ENCODE measurements at places on chromosomes 11 and 22. TPM values are rescaled to one million over a fixed set of nuclear protein-coding genes. Genes with fewer than 3 reads are reported as not detected.

DNA sequence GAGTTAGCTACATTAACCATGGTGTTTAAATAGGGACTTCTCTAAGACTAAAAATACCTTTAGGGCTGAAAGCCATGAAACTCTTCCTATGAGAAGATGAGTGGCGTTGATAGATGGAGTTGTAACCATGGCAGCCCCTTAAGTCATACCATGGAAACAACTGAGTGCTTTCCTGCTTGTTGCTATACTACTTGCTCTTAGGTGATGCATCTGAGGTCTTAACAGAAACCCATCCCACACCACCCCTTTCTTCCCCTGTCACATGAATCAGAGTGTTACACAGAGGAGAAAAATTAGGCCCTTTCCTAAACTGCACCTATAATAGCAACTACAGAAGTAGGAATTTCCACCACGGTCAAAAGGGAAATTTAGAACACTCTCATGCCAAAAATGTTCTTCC is 64.3 kb upstream of the ZC3H12C start:
- H3K36me3 ChIP-seq = no peaks in the 10 kb centered on the region
- no peak overlapping the region for H3K4me3 ChIP-seq
- no peak for DNase-seq
- H3K27ac ChIP-seq = no peak overlapping the region
- H3K27me3 ChIP-seq = no peaks in the 10 kb centered on the region

- no peaks in the 10 kb centered on the region for H3K36me3 ChIP-seq
- H3K4me3 ChIP-seq = no peak overlapping the region
- no peak overlapping the region for H3K27ac ChIP-seq
- H3K27me3 ChIP-seq = no peaks in the 10 kb centered on the region
- peaks cover 23% of the 10 kb centered on the region for H3K4me1 ChIP-seq
- no peak for DNase-seq
These were observed 64.6 kb upstream of the POU2AF1 start for GRCh38 chr11:111443640-111444039.

GRCh38 chr11:112627588-112628045 is 333.6 kb upstream of the NCAM1 start:
- H3K27me3 ChIP-seq = 0 out of 2 replicates have a peak, but pooled peaks cover 3% of the 10 kb centered on the region
- H3K4me3 ChIP-seq = no peak overlapping the region
- no peak for DNase-seq
- no peak overlapping the region for H3K27ac ChIP-seq

DNA sequence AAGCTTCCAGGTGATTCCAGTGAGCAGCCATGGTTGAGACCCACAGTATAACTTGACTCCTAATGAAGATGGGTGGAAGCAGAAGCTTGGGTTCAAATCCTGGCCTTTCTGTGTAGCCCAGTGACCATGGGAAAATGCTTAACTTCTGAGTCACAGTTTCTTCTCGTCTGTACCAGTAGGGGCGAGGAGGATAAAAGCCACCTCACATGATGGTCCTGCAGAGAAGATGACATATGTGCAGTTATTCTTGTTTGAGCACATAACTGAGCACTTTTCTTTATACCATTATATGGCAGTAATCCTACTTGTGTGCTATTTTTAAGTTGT is 4.9 kb downstream of the TMEM109 start:
- no peak overlapping the region for H3K27ac ChIP-seq
- peaks cover 35% of the 10 kb centered on the region for H3K4me1 ChIP-seq
- H3K4me3 ChIP-seq = no peak overlapping the region
- peaks cover 14% of the 10 kb centered on the region for H3K36me3 ChIP-seq
- H3K27me3 ChIP-seq = no peaks in the 10 kb centered on the region

FGF19 gene
- 18.6 TPM for total RNA-seq

DNA sequence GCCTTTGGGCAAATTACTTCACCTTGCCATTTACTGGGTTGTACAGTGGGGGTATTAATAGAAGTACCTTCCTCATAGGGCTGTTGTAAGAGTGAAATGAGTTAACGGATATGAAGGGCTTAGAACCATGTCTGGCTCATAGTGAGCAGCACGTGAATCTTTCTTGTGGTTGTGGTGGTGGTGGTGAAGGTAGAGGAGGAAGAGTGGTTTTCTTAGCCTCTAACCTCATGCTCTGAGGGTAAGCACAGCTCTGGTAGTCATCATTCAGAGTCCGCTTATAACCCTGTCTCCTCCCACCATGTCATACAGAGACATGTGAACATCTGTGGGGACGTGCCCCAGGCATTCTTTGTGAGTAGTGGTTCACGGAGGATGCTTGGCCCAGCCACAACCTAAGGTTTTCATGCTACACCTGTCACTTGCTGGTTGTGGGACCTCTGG is 43.6 kb downstream of the TEAD1 start:
- peaks cover 89% of the 10 kb centered on the region for H3K4me1 ChIP-seq
- H3K36me3 ChIP-seq = no peaks in the 10 kb centered on the region

OR4C6 gene
- not detected for total RNA-seq

DNA sequence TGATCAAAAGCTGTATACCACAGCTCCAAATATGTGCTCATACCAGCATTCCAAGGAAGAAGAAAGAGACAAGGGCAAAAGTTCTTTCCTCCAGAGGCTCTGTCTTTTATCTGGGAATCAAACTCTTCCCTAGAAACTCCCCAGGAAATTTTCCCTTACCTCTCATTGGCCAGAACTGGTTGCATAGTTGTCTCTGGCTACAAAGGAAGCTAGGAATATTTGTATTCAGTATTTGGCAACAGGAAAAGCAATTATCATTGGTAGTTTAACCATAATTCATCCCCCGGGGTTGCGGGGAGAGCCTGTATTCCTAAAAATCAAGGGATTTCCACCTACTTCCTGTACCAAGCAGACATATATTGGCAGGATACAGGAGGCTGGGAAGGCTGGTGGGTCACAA is 10.5 kb upstream of the ZFTA start:
- no peak overlapping the region for H3K4me3 ChIP-seq
- DNase-seq = no peak
- H3K36me3 ChIP-seq = no peaks in the 10 kb centered on the region
- no peak overlapping the region for H3K27ac ChIP-seq

DGCR2 gene
- 56.8 TPM for total RNA-seq

KLHL35 gene
- total RNA-seq = 0.22 TPM

TSSK2 gene
- not detected for total RNA-seq

DNA sequence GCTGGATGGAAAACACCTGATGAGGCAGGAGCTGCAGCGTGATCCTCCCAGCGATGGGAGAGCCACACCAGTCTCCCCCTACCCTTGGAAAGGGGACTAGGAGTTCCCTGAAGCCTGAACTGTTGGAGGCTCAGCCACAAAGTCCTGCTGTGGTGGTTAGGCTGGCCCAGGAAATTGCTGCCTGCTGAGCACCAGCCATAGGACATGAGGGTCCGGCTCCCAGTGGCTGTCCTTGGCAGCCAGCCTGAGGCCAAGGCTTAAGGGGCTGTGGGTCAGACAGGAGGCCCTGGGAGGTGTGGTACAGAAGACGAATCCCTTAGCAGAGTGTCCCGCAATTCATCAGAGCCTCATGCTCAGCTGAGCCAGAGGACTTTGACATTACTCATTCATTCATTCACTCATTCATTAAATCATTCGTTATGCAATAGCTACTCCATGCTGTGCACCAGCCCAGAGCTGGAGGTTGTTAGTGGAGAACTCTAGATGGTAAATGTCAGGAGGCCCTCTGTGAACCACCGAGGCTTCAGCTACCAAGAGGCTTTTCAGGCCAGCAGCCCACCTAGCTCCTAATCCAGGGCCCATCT is 14.4 kb upstream of the SEC14L4 start:
- no peak overlapping the region for H3K27ac ChIP-seq
- no peaks in the 10 kb centered on the region for H3K36me3 ChIP-seq
- H3K4me1 ChIP-seq = no peaks in the 10 kb centered on the region
- H3K4me3 ChIP-seq = no peak overlapping the region
- DNase-seq = no peak

KREMEN1 gene
- total RNA-seq = 4.1 TPM

ZP1 gene
- total RNA-seq = not detected

VSTM5 gene
- total RNA-seq = 0.27 TPM

DNA sequence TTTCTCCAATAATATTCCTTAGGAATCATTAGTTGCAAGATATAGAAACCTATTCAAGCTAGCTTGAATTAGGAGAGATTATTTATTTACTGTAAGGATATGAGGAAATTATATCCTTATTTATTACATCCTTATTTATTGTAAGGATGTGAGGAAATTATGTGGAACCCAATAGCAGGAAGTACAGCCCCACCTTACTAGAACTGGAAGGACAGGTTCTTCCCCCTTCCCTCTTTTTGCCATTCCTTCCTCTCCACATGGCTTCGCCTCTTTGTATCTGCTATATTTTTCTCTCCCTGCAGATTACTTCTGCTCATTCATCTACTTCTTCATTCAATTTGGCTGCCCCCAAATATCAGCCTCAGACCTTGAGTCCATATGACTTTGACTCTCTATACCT is 49.5 kb upstream of the B3GNT6 start:
- H3K27ac ChIP-seq = no peak overlapping the region
- DNase-seq = no peak
- no peak overlapping the region for H3K4me3 ChIP-seq
- H3K4me1 ChIP-seq = peaks cover 5% of the 10 kb centered on the region
- H3K27me3 ChIP-seq = no peaks in the 10 kb centered on the region

DNA sequence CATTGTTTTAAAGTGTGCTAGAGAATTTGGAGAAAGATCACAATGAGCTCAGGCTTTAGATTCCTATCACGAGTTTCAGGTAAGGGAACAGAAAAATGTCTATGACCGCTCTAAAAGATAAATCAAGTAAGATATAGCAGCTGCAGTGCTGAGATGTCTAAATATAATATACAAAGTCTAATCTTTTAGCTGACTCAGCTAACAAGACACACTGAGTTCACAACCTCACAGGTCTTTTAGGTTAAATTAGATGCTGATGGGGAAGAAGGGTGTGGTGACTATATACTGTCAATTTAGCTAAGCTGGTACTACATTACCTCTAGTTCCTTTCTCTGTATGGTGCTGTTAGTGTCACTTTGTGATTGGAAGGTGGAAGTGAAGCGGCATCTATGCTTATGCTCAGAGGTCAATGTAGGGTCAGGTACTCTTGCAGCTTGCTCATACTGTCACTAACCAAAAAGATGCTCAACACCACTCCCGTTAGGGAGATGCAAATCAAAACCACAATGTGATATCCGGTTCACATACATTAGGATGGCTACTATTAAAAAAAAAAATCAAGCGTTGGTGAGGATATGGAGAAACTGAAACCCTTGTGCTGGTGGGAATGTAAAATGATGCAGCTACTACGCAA is 283.5 kb downstream of the SWAP70 start:
- H3K4me3 ChIP-seq = no peak overlapping the region
- no peaks in the 10 kb centered on the region for H3K27me3 ChIP-seq
- H3K36me3 ChIP-seq = peaks cover 18% of the 10 kb centered on the region
- H3K27ac ChIP-seq = no peak overlapping the region

DNA sequence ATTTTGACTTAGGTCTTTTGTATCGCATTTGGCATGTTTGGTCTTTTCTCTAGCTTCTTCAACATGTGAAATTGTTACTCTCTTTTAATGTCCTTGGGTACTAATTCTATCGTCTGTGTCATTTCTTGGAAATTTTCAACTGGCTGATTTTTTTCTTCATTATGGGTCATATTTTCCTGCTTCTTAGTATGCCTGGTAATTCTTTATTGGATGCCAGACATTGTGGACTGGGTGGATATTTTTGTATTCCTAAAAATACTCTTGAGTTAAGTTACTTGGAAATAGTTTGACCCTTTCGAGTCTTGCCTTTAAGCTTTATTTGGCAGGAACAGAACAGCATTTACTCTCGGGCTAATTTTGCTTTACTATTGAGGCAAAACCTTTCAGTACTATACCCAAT is 140.1 kb downstream of the ETS1 start:
- no peaks in the 10 kb centered on the region for H3K4me1 ChIP-seq
- DNase-seq = no peak
- no peaks in the 10 kb centered on the region for H3K36me3 ChIP-seq
- no peaks in the 10 kb centered on the region for H3K27me3 ChIP-seq
- H3K27ac ChIP-seq = no peak overlapping the region

GRCh38 chr11:44852159-44852747 is 98.4 kb downstream of the TP53I11 start:
- peaks cover 40% of the 10 kb centered on the region for H3K4me1 ChIP-seq
- DNase-seq = no peak
- no peak overlapping the region for H3K4me3 ChIP-seq
- H3K27ac ChIP-seq = no peak overlapping the region
- H3K27me3 ChIP-seq = peaks cover 2% of the 10 kb centered on the region

DNA sequence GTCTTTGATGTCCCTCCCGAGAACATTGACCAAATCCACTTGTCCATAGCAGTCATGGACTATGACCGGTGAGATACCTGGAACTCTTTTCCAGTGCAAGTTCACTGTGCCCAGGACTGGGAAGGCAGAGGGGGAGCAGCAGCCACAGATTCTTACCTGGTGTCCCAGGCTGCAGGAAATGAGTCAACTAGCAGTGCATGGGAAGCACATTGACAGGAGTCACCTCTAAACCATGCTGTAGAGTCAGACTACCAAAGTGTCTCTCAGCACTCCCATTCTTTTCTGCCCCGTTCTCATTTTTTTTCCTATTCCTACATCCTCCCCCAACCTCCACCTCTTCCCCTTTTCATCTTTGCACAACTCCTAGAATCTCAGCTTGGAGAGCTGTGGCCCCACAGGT is 67.2 kb upstream of the OLFML1 start:
- no peaks in the 10 kb centered on the region for H3K36me3 ChIP-seq
- H3K4me1 ChIP-seq = peaks cover 37% of the 10 kb centered on the region
- no peak overlapping the region for H3K27ac ChIP-seq
- DNase-seq = no peak
- H3K27me3 ChIP-seq = no peaks in the 10 kb centered on the region

- H3K4me1 ChIP-seq = peaks cover 13% of the 10 kb centered on the region
- H3K27ac ChIP-seq = no peak overlapping the region
- no peaks in the 10 kb centered on the region for H3K36me3 ChIP-seq
- H3K27me3 ChIP-seq = peaks cover 93% of the 10 kb centered on the region
These were observed 3.7 kb downstream of the KCNK4 start for GRCh38 chr11:64294774-64295173.

GRCh38 chr22:30979932-30980331 is 10.9 kb downstream of the TUG1 start:
- H3K4me3 ChIP-seq = no peak overlapping the region
- peaks cover 4% of the 10 kb centered on the region for H3K4me1 ChIP-seq
- peaks cover 52% of the 10 kb centered on the region for H3K36me3 ChIP-seq
- DNase-seq = no peak
- peaks cover 6% of the 10 kb centered on the region for H3K27me3 ChIP-seq

DNA sequence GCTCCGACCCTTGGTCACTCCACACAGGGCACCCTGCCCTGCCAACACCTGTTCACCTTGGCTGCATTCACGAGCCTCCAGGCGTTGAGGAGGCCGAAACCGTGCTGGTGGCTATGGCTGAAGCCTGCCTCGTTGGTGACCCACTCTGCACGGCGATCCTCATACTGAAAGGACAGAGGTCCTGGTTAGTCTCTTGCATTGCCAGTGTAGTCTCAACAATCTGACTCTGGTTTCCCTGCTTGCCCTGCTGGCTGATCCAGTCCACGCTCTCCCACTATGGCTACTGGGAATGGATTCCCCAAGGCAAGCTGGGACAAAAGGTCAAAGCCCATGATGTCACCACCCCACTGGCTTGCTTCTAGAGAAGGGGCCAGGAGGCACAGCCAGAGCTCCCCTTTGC is 12.9 kb downstream of the PCSK7 start:
- H3K27me3 ChIP-seq = no peaks in the 10 kb centered on the region
- H3K27ac ChIP-seq = no peak overlapping the region
- no peak for DNase-seq
- H3K36me3 ChIP-seq = peaks cover 14% of the 10 kb centered on the region
- H3K4me1 ChIP-seq = peaks cover 3% of the 10 kb centered on the region
- no peak overlapping the region for H3K4me3 ChIP-seq

GRCh38 chr11:78256962-78257361 is 68.2 kb downstream of the USP35 start:
- no peaks in the 10 kb centered on the region for H3K36me3 ChIP-seq
- DNase-seq = no peak
- peaks cover 11% of the 10 kb centered on the region for H3K4me1 ChIP-seq
- H3K27me3 ChIP-seq = no peaks in the 10 kb centered on the region
- no peak overlapping the region for H3K27ac ChIP-seq

LRRC75B gene
- 17.6 TPM for total RNA-seq

ALKBH3 gene
- total RNA-seq = 12.3 TPM

Measured in WTC11 (cell line).